Cardiac septum (tissue), 1 donor: ENCODE measurements at places on chromosomes 1 and 21. TPM values are rescaled to one million over a fixed set of nuclear protein-coding genes. Genes with fewer than 3 reads are reported as not detected.

OR2M3 gene
- not detected for total RNA-seq

- DNase-seq = no peak
These were observed 6.7 kb downstream of the WNT2B start for GRCh38 chr1:112515311-112516009.

GRCh38 chr1:108551137-108551862 lies 8.6 kb upstream of the EEIG2 start:
- no peak for DNase-seq

ITGB2 gene
- 11.5 TPM for total RNA-seq

- peak; percentile 84 for DNase-seq
These were observed 700 bp upstream of the CCDC28B start for GRCh38 chr1:32199717-32200072.

DNA sequence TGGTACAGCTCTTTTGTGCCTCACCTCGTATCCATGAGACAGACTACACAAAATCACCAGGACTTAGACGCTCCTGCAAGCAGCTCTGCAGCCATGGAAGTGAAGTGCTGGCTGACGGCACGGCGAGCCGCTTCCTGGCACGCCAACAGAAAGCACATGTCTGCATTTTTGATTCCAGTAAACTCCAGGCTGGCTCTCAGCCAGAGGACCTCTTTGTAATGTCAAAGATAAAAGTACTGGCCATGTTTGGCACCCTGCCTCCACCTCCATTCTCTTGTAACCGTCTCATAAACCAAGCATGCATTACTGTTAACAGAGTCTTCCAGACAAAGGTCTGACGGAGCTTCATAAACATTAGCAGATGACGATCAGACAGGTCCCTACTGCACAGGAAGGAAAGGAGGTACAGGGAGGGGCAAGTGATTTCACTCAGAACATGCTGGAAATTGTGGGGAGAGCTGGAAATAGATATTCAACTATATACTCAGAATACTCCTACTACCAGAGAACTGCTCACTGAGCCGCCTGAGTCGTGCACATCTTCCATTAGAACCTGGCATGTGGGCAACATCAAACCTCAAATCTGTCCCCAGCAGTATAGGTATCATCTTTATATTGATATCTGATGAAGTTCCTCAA lies 632.0 kb downstream of the SMYD3 start:
- DNase-seq = peak; percentile 92

MYBPH gene
- total RNA-seq = not detected

GRCh38 chr1:232372841-232373440 lies 257.0 kb downstream of the SIPA1L2 start:
- no peak for DNase-seq

- no peak for DNase-seq
These were observed 144.4 kb upstream of the HNRNPU start for GRCh38 chr1:245008761-245009160.

GRCh38 chr1:31640964-31641363 lies 3.7 kb downstream of the PEF1 start:
- no peak for DNase-seq

GRCh38 chr1:173444757-173445156 lies 32.4 kb upstream of the PRDX6 start:
- DNase-seq = no peak

DNA sequence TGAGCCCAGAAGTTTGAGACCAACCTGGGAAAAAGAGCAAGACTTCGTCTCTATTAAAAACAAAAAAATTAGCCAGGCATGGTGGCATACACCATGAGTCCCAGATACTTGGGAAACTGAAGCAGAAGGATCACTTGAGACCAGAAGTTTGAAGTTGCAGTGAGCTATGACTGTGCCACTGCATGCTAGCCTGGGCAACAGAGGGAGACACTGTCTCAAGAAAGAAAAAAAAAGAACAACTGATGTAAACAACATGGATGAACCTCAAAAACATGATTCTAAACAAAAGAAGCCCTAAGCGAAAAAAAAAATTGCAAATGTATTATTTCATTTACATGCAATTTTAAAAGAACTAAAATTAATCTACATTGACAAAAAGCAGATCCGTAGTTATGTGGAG lies 9.0 kb downstream of the LRRC40 start:
- no peak for DNase-seq

- peak; percentile 85 for DNase-seq
These were observed 88.0 kb upstream of the ZNF648 start for GRCh38 chr1:182149411-182149965.

- DNase-seq = no peak
These were observed 56.8 kb downstream of the ZBTB17 start for GRCh38 chr1:15918962-15919715.

DNA sequence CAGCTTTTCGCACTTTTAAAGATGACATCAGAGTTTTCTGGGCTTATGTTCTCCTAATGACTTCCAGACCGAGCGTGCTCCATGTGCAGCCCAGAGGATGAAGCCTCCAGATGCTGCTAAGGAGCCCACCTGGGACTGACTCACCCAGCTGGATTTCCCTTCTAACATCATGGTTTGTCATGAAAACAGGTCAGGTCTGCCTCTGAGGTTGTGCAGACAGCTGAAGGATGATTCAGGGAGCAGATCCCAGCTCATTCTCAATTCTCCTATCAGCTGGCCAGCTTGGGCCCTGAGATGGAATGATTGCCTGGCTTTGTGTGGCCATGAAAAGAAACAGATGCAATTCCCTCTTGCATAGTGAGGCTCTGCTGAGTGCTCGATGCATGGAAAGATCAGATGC lies 123.9 kb upstream of the DUSP10 start:
- DNase-seq = no peak

OR2T27 gene
- total RNA-seq = not detected

OR10Z1 gene
- not detected for total RNA-seq

DNA sequence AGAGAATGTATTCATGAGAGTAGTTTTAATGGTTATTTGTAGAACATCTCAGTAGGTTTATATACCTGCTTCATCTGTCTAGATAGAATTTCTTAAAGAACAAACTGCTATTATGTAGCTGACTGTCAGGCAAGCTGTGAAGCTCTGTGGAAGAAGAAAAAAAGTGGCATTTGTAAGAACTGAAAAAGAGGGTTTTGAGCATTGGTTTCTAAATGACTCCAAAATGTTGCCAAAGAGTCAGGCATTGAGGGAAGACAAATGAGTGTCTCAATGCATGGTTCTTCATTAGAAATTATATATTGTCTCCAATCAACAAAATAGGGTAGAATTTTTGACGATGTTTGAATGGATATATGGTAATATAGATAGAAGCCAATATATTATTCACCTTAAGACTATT lies 1276.1 kb downstream of the KCNT2 start:
- DNase-seq = no peak

DNA sequence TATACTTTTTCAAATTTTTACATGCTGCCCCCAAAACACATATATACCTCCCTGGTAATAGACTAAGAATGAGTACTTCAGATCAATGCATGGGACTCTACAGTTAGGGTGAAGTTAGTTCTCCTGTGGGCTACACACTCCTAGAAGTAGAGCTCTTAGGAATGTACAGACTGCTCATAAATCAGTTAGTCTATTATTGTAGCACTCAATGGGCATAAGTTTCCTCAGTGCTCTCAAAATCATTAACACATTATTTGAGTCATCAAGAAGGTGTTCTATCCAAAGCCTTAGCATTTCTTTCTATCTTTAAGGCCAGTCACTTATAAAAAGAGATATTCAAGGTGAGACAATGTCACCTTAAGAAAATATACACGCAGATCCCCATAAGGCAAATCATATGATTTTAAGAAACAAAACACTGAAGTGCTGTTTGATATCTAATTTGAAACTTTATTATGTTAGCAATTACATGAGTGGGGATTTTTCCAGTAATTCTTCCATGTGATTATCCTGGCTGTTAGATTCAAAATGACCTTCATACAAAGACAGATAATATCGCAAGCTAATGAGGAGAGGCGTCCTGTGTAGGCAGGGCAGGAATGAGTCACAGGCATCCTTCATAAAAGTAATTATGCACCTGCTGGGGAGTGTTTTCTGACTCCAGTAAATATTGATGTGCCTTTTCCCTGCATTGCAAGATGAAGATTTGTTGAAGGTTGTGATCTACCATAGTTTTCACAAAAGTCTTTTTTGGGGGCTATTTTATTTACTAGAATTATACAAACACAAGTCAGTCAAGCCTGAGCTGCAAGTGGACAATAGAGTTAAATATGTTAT lies 167.2 kb upstream of the ATP1B1 start:
- DNase-seq = no peak

DNA sequence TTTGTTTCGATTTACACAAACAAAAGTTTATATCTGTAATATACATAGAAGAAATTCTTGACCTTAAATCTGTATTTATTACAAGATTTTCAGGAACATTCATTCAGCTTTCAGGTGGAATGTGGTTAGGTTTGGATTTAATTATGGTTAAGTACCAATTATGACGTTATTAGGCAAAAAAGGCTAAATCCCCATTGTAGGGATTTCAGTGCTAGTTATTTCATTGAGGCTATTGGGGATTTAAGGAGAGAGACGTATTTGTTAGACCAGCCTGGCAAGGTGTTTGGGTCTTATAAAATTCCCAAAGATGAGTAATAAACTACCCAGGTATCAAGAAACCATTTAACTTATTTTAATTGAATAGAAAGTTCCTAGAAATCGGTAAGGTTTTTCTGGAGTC lies 26.0 kb downstream of the PRKAA2 start:
- DNase-seq = no peak

SHISA4 gene
- total RNA-seq = 123 TPM

LEMD1 gene
- total RNA-seq = not detected

- DNase-seq = no peak
These were observed at the start of gene FAM3B for GRCh38 chr21:41316200-41317062. Gene FAM3B, plus strand, starts transcription at chr21:41316801. Its CDS starts 79 bp downstream, at chr21:41316880.

- no peak for DNase-seq
These were observed 1.2 kb downstream of the MAN1A2 start for GRCh38 chr1:117368116-117369108.

- DNase-seq = no peak
These were observed 664.6 kb upstream of the ADAMTS5 start for GRCh38 chr21:27631471-27631870.
